SJSA1 (cell line): ENCODE measurements at places on chromosomes 11 and 22.

GRCh38 chr11:67024966-67025365 is 2.0 kb downstream of the SYT12 start:
- DNase-seq: no peak

DNA sequence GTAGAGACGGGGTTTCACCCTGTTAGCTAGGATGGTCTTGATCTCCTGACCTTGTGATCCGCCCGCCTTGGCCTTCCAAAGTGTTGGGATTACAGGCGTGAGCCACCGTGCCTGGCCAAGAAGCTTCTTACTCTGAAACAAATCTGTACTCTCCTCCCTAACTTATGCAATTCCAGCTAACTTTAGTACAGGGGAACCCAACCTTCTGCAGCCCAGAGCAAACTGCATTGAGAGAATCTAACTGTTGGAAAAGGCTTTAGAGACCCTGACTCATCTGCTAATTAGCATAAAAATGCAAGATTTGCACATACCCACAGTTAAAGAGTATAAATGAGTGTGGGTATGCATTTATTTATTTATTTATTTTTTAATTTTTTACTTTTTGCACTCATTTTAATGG is 64.8 kb downstream of the APOL5 start:
- DNase-seq: no peak

DNA sequence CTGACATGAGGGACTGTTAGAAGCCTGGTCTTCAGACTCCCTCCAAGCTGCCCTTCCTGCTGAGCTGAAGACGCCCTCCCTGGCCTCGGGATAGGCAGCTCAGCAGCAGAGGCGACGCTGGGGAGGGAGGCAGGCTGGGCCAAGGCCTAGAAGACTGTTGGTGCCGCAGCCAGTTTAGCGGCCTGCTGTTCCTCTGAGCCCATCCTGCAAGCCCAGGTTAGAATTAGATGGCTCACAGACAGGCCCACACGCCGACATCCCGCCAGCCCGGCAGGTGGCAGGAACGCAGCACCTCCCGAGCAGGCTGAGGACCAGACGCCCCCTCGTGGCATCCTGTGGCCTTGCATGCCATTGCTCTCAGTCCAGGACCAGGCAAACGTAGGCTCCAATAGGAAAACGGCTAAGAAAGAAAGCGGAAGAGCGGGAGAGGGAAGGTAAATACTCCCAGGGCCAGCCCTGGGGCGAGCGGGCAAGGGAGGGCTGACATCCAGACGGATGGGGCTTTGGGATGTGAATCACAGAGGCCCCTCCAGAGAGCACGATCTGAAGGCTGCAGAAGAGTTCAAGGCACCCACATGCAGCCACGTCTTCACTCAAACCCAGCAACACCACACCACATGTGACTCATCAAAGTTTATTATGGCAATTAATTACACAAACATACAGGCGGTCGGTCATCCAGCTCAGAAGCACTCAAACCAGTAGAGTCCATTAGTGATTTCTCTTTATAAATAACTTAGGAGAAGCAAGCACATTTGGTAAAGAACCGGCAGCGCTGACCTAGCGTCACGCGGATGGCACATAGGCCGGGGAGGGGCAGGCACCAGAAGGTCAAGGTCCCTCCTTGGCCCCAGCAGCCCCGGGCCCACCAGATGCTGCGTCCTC is 27.6 kb downstream of the CD5 start:
- peak; percentile 92 for DNase-seq

DNA sequence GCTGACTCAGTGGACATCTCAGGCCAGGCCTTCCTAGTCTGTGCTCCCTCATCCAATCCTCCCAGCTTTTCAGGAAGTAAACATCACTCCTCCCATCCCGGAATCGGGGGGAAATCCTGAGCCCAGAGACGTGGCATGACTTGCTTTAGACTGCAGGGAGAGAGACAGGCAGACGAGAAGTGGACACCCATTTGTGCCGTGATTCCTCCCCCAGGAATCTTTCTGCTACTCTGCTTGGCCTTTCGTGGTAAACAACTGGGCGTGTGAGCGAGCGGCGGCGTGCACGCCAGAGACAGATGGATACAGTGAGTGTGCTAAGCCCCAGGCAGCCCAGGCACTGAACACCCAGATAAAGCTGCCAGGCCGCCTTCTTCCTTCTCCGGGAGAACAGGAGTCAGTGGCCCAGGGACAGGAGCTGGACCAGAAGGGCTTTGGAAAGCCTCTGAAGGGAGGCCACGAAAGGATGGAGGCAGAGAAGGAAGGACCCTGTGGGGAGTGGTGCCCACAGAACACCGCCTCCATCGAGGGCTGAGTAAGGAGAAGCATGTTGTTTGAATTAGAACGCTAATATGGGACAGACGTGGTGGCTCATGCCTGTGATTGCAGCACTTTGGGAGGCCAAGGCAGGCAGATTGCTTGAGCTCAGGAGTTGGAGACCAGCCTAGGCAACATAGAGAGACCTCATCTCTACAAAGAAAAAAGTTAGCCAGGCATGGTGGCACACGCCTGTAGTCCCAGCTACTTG is 53.0 kb upstream of the PRR5 start:
- no peak for DNase-seq

- no peak for DNase-seq
These were observed 12.8 kb downstream of the PLAAT4 start for GRCh38 chr11:63549411-63549810.

DNA sequence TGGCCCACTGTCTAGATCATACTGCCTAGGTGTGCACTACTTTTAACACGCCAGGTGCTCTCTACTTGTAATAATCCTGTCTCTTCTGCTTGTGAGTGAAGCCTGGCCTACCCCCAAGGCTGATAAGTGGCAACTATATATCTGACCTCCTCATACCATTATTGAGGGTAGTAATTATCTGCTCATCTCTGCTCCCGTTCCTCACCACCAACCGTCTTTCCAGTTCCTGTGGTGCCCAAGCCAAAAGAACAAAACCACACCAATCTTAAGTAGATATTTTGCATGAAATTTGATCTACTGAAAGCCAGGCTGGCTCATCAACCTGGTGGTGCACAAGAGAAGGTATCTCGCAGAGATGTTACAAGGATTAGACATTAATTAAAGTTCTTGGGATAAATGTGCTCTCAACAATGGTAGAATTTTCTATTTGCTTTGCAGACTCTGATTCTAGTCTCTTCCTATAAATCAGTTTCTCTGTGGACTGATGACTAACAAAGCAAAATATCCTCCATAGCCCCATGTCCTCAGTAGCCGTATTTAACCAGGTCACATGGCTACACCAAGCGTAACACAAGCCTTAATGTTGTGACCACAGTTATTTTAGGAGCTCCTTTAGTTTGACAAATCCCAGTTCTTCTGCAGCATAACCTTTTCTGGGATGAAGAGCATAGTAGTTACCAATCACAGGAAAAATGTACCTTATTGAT is 267.2 kb downstream of the NTM start:
- DNase-seq: no peak

GRCh38 chr22:27378995-27379394 is 422.6 kb downstream of the MN1 start:
- DNase-seq: no peak

- no peak for DNase-seq
These were observed 161.8 kb downstream of the IGLL1 start for GRCh38 chr22:23418159-23418788.

GRCh38 chr11:33948494-33948893 is 56.6 kb upstream of the LMO2 start:
- DNase-seq: no peak

DNA sequence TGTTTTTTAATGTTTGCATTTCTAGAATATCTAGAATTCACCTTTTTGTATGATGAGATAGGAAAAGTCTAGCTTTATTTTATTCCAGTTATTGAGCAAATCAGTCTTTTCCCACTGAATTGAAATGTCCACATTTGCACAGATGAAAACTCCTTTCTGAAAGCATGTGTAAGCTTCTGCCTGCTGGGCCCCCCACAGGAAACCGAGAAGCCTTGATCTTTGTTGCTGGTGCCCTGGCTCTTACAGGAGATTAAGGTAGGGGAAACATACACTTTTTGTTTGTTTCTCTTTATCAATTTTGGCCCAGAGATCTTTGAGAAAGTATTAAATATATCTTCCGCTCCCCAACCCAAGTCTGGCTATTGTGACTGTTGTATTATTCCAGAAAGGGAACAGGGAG is 87.2 kb upstream of the GNAZ start:
- no peak for DNase-seq

GRCh38 chr11:47398551-47398950 is 9.8 kb upstream of the SLC39A13 start:
- no peak for DNase-seq

DNA sequence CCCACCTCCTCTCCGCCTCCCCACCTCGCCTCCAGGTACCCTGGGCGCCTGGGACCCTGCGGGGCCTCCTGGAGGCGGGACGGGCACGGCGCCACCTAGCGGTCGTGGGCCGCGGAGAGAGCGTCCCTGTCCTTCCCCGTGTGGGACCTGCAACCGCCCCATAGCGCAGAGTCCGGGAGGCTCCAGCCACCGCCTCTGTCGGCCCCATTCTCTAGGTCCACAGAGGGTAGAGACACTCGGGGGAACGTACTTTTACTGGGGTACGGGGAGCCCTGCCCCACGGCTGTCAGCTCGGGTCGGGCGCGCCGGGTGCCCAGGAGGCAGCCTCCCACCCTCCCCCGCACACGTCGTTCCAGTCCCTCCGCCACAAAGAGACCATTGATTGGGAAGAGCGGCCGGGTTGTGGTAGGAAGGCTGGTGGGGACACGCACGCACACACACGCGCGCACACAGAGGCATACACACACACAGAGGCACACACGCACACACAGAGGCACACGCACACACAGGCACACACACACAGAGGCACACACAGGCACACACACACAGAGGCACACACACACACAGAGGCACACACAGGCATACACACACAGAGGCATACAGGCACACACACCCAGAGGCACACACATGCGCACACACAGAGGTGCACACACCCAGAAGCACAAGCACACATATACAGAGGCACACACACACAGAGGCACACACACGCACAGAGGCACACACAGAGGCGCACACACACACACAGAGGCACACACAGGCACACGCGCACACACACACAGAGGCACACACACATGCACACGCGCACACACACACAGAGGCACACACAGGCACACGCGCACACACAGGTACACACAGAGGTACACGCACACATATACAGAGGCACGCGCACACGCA is 12.6 kb upstream of the NECTIN1 start:
- no peak for DNase-seq

- no peak for DNase-seq
These were observed 6.6 kb upstream of the CCDC134 start for GRCh38 chr22:41793871-41794270.

DNA sequence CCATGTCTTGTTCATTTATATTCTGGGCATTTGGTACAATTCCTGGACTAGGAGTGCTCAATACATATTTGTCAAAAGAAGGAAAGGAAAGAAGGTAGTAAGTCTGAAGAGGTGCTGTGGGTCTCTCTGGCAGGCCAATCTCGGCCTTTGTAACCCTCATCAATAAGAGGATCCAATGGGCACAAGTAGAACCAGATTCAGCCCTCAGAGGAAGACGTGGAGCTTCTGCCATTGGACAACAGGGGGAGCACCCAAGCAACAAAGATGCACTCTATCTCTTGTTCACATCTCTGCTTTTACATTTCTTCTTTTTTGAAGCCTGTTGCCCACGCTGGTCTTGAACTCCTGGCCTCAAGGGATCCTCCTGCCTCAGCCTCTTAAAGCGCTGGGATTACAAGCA is 2.2 kb upstream of the VPS11 start:
- DNase-seq: no peak

GRCh38 chr11:74636630-74637184 is 44.3 kb downstream of the POLD3 start:
- DNase-seq: peak; percentile 30

DNA sequence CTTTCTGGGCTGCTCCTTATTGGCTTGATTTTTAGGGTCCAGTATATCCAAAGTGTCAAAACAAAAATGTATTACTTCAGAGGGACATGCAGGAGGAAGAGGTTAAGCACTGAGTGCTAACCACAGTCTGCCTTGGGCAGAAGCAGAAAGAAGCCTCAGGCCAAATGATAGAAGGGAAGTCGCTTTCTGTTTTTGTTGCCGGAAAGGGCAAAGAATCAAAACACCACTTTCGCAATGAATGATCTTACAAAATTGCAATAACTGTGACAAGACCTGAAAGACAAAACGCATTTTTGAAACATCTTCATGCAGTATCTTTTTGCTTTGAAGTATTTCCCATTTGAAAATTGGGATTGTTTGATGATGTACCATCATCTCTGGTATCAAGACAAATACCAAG is 70.1 kb upstream of the PICALM start:
- DNase-seq: no peak

DNA sequence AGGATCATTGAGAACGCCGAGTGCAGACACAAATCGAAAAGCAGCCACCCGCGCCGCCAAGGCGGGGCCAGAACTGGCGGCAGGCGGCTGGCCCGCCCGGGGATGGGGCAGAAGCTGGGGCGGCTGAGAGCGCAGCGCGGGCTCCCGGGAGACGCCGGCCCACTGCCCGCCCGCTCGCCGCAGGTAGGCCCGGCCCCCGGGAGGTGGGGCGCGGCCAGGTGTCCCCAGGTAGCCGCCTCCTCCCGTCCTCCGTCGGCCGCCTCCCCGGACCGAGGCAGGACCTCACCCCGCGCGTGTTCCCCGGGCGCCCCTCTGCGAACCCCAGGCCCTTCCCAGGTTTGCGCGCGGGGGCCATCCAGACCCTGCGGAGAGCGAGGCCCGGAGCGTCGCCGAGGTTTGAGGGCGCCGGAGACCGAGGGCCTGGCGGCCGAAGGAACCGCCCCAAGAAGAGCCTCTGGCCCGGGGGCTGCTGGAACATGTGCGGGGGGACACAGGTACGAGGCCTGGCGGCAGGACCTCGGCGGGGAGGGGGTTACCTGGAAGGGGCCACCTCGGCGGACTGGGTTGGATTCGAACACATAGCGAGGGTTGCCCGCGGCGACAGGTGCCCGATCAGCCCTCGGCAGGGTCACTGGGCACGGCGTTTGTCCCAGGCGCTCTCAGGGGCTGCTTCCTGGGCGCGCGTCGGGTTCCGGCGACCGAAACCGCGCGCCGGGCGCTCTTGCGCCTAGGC is at the start of gene PRRG4:
Gene PRRG4 (plus strand): TSS at position 248 of the 733 bp plus-strand sequence. CDS start 603 bp downstream, outside the sequence.
- DNase-seq: peak; percentile 7

DNA sequence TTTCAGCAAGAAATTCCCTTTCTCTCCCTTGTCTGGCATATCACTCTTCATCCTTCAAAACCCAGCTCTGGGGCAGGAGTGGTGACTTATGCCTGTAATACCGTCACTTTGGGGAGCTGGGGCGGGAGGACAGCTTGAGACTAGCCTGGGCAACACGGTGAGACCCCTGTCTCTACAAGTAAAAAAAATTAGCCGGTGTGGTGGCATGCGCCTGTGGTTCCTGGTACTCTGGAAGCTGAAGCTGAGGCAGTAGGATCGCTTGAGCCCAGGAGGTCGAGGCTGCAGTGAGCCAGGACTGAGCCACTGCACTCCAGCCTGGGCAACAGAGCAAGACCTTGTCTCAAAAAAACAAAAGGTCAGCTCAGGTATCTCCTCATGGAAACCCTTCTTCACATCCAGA is 1.4 kb upstream of the RCE1 start:
- DNase-seq: no peak

- DNase-seq: no peak
These were observed 13.4 kb upstream of the SEPTIN5 start for GRCh38 chr22:19700790-19701419.

DNA sequence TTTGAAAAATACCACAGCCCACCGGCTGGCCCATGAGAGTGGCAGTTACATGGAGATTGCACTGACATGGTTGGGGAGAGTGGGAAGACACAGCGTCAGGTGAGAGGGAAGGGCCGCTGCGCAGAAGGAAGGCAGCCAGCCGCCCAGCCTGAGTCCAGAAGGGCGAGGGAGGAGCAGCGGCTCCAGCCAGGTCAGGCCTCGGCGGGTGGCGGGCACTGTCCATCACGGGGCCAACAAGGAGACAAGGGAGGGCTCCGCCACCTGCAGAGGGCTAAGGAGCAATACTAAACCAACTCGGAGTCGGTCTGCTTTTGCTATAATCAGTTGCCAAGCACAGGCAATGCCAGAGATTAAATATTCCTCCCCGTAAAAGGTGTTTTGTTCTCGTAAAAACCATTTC is 384.5 kb downstream of the TBC1D22A start:
- DNase-seq: no peak
